ENCODE measurements at places on chromosomes 2 and 18.

GRCh38 chr18:50080932-50081560 is 113.9 kb downstream of the MYO5B start:
- no peak for DNase-seq

DNA sequence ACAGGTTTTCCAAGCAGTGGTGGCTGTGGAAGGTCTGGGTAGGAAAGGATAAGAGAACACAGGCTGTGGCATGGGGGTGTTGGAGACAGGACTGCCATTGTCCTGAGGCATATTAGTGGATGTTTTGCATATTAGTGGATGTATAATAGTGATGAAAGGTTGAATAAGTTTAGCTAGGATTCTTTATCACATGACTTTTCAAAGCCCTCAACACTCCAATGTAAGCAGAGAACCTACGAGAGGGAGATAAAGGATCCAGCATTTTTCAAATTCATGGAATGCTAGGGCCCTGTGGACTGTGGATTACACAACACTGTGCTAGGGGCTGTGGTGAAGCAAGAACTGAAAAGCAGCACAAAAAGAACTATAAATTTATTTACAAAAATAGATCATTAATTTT is 63.2 kb downstream of the POLE4 start:
- no peak for DNase-seq

DNA sequence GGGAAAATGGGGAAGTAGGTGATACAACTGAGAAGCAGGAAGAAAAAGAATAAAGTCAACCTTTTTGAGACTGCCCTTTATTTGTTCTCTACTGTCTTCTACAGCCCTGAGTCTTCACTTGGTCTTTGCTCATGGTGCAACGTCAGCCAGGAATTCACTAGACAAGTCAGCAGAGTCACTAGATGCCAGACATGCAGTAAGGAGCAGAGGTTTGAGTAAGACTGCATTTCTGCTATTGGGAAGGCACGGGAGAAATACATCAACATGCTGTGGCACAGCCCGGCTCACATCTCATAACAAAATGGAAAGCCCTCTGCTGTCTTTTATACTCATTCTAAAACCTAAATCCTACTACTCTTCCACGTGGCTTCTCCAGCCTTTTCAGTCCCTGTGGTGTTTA is 67.1 kb downstream of the PRELID3A start:
- no peak for DNase-seq

- DNase-seq: no peak
Measured at GRCh38 chr2:235829726-235830125, 335.9 kb downstream of the AGAP1 start.

DNA sequence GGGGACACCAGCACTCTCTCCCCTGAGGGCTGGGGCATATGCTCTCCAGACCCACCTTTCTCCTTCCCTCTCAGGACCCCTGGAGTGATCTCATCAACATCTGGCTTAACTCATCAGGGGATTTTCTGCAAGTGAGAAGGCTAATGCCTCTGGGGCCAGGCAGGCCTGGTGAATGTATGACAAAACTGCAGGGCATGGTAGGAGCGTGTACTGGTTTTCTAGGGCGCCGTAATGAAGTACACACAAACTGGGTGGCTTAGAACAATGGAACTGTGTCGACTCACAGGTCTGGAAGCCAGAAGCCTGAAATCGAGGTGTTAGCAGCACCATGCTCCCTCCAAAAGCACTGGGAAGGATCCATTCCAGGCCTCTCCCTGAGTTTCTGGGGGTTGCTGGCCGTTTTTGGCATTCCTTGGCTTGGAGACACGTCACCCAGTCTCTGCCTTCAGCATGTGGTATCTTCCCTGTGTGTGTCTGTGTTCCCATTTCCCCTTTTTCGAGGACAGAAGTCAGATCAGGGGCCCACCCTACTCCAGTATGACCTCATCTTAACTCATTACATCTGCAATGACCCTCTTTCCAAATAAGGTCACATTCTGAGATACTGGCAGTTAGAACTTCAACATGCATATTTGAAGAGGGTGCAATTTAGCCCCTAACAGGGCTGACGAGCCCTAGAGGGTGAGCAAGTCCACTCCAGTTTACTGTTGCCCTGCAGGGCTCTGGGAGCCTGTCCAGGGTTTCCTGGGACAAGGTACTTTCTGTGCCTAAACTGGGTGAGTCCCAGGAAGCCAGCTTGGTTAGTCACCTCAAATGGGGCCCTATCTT is 45.5 kb upstream of the CAB39 start:
- peak; percentile 87 for DNase-seq

GRCh38 chr2:27721335-27721734 is 50.2 kb upstream of the MRPL33 start:
- no peak for DNase-seq

- DNase-seq: no peak
Measured at GRCh38 chr2:212176151-212176550, 362.5 kb downstream of the ERBB4 start.

DNA sequence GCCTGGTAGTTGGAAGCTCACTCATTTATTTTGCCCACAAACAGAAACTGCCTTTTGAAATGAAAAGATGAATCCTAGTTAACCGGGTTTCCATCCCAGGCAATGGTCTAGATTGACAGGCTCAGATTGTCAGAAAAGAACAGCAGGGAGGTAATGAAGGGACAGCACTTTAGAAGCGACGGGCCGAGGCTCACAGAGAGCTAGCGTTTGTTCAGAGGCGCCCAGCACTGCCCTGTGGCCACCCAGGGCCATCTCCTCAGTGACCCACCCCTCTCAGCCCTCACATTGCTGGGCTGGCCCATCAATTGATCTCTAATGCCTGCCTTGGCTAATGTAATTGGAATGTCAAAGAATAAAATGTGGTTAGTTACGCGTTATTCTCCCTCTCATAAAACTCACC is 304.8 kb downstream of the CDCA7 start:
- no peak for DNase-seq

DNA sequence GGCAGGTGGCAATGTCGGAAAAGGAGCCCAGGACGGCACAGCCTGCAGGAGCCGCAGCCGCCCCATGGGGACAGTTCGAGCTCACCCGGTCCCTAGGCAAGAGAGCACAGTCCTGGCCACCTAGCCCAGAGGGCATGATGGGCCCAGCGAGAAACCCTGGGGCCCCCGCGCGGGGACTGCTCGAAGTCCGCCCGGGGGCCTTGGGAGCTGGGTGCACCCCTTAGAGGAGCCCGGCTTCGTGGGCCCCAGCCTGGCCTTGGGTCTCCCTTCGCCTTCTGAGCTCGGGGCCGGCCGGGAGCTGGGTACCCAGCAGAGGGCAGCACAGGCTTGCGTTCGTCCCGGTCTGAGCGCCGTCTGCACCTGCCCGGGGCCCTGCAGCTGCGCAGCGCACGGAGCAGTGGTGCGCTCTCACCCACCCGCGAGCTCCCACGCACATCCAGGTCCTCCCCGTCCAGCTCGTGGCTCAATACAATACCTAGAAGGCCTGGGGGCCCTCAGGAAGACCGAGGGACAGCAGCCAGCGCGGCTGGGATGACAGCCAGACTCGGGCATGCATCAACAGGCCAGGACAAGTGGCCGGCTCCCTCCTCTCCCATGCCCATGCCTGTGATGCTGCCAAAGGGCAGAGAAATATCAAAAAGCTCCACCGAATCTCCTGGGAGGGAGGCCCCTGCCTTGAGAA is 96.2 kb upstream of the ZNF532 start:
- peak; percentile 20 for DNase-seq

GRCh38 chr2:181790716-181791649 is 100.5 kb upstream of the ITPRID2 start:
- DNase-seq: no peak

- no peak for DNase-seq
Measured at GRCh38 chr2:53544871-53545558, 222.6 kb upstream of the CHAC2 start.

- DNase-seq: no peak
Measured at GRCh38 chr2:177195194-177195593, 17.4 kb upstream of the HNRNPA3 start.

- DNase-seq: no peak
Measured at GRCh38 chr2:169397697-169398096, 35.4 kb upstream of the LRP2 start.

DNA sequence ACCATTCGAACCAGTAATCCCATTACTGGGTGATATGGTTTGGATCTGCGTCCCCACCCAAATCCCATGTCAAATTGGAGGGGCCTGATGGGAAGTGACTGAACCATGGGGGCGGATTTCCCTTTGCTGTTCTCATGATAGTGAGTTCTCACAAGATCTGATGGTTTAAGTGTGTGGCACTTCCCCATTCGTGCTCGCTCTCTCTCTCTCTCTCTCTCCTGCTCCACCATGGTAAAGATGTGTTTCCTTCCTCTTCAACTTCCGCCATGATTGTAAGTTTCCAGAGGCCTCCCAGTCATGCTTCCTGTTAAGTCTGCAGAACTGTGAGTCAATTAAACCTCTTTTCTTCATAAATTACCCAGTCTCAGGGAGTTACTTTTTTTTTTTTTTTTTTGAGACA is 62.6 kb downstream of the NBAS start:
- DNase-seq: no peak

- DNase-seq: no peak
Measured at GRCh38 chr18:8747440-8747937, 42.1 kb downstream of the MTCL1 start.

GRCh38 chr18:75475228-75475627 is 47.7 kb upstream of the SMIM21 start:
- no peak for DNase-seq

DNA sequence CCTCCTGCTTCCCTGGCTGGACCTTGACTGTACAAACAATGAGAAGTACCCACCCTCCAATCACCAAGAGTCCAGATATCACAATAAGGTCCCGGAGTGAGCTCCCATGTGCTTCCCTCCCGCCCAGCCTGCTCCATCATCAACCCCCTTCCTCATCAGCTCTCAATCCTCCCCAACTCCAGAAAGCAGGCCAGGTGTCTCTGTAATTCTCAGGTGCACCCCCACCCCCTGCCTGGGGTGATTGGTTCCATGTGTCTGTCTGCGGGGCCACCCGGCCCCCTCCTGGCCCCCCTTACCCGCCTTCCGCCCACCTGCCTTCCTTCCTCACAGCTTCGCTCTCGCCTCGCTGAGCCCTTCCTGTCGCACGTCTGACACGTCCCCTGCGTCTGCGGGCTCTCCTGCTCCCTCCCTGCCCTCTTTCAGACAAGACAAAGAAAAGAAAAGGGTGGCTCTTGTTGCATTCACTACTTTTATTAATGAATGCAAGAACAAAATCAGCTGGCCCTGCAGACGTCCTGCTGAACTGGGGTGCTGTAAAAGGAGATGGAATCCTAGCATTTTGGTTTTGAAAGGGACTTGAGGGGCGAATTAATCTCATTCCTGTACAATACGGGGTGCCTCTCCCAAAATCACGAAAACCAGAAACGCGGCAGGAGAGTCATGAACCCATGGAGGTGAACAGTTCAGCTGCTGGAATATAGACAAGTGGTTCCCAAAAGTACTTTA is 26.5 kb upstream of the IGFBP2 start:
- DNase-seq: peak; percentile 54

DNA sequence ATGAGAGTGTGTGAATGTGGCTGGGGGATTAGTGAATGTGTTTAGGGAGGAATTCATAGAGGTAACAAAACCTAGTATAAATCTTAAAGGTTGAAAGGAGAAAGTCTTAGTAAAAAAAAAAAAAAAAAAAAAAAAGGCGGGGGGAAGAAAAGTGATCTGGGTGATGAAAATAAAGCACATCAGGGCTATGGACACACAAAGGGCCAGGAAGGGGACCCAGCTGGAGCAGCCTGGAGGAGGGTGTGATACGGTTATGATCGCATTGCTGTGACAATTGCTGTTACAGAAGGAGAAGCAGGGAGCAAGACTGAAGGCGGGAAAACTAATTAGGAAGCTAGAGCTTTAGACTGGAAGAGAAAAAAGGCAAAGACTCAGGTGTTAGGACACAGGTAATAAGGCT is 85.4 kb downstream of the DLGAP1 start:
- DNase-seq: no peak

DNA sequence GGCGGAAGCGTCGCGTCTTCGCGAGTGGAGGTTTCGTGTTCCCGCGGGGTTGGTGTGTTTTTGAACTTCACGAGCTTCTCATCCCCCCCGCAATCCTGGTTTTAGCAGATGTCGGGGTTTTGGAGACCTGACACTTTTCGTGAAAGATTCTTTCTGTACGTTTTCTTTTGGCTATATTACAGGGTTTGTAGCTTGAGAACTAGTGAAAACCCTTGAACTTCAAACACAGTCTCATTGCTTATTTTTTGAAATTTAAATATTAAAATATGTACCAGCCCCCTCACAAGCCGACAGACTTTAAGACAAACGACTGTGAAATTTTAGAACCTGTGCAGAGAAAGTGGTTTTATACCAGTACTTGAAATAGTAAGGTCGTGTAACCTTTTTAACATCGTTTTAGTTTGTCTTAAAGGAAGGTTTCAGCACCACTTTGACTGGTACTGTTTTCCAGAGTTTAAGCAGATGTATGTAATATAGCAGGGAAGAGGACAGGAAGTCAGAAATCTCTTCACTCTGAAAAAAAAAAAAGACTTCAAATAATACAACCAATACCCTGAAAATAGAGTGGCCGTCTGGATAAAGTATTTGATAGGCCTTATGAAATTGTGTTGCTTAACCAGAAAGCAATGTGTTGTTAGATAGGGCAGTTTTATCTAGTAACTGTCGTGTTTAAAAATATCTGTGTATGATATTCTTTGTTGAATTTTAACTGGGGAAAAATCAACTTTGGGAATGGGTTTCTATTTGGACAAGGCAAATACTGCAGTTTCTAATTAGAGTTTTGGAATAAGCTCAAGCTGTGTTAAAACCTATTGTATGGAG is 1.4 kb downstream of the SPATS2L start:
- peak; percentile 26 for DNase-seq

DNA sequence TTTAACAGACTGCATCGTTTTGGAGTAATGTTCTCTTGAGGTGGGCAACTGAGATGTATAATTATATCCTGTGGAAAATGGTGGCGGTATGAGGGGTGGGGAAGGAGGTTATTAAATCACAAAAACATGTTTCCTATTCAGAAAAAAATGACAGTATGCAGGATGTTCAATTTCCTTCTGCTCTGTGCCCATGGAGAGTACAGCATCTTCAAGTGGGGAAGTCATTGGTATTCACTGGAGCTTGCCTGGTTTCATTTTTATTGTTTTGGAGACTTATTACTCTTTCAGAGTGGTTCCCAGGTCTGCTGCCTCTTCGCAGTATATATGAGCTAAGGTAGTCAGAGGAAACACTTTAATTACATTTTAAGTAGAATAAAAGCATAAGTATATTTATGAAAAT is 318.8 kb upstream of the RAB12 start:
- DNase-seq: no peak

DNA sequence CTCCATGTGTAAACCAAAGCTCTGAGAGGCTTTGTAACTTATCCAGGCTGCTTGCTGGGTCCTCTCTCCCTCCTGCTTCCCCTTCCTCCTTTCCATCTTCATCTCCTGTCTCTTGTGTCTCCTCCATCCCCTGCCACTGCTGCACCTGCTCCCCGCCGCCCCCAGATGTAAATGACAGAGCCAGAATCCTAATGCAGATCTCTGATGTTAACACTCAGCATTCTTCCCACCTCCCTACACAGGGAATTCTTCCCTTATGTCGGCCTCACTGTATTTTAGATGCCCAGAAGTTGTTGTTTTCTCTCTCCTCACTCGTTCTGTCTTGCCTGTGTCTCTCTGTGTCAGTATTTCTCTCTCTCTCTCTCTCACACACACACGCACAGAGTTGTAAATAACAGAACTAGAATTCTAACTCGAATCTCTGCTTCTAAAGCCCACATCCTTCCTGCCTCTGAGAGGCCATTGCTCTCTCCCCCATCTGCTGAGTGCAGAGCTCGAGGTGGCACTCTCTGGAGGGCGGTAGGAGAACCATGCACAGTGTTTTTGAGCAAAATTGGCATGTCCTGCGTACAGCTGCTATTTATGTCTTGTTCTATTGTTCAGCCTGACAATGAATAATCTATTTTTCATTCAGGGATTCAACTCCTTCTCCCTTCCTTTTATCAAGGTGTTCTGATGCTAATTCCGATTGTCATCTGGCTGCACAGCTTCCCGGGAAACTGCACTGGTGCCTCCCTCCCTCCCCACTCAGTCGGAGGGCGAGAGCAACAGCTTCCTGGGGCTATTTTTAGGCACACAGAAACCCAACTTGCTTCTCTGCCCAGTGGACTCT is 219.9 kb downstream of the SH3RF3 start:
- no peak for DNase-seq
